ENCODE measurements at places on chromosomes 2 and 18. TPM values are rescaled to one million over a fixed set of nuclear protein-coding genes. Genes with fewer than 3 reads are reported as not detected.

DNA sequence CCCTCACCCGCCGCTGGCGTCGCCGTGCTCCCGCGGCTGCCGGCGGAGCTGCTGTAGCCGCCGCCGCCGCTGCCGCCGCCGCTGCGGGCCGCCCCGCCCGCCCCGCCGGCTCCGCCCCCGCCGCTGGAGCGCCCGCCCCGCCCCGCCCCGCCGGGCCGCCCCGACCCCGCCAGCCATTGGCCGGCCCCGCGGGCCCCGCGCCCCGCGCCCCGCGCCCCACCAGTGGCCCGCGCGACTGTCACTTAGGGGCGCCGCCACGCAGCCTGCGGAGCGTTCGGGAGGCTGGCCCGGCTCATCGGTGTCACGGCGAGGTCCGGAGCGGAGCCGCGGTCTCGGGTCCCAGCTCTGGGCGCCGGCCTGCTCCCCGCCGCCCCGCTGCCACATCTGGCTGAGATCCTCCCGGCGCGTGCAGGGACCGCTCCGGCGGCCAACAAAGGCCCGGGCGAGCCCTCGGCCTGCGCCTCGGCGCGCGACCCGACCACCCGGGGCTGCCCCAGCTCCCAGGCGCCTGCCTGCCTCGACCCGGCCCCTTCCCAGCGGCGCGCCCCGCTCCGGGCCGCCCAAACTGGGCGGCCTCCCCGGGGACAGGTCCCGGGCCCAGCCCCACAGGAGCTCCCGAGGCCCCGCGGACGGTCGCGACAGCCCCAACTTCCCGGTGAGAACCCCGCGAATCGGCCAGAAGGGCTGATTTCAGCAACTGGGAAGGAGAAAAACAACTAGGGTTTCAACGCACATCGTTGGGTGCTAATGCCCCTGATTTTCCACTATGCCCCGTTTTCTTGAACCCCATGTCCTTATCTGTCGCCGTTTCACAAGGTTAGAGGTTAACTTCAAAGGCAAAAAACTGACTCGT lies at the start of gene MGAT4A:
Gene MGAT4A, minus strand, starts transcription at position 92 of the 853 bp plus-strand sequence. CDS start 4,800 bp downstream, outside the sequence.
- no peak within 1 kb of the TSS for H3K27ac ChIP-seq
- peak within 1 kb of the TSS; percentile 54 for H3K4me3 ChIP-seq
- H3K36me3 ChIP-seq: no peaks in the 10 kb centered on the region
- peak; percentile 11 for DNase-seq
- peaks cover 18% of the 10 kb centered on the region for H3K27me3 ChIP-seq

DNA sequence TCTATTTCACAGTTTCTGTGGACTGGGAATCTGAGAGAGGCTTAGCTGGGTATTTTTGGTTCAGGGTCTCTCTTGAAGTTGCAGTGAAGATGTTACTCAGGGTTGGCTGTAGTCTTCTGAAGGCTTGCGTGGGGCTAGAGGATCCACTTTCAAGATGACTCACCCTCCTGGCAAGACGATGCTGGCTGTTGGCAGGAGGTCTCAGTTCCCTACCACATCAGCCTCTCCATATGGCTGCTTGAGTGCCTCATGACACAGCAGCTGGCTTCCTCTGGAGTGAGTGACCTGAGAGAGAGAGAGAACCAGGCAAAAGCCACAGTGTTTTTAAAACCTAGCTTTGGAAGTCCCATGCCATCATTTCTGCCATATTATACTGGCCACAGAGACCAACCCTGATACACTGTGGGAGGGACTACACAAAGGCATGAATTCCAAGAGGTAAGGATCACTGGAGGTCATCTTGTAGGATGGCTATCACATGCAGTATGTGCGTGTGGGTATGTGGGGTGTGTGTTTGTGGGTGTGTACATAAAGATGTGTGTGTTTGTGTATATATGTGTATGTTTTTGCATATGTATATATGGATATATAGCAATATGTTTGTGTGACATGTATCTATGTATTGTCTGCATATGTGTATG lies 25.1 kb downstream of the DNPEP start:
- peaks cover 29% of the 10 kb centered on the region for H3K27me3 ChIP-seq
- no peak overlapping the region for H3K27ac ChIP-seq
- no peaks in the 10 kb centered on the region for H3K36me3 ChIP-seq

GRCh38 chr2:214816008-214816533 lies 6.6 kb upstream of the BARD1 start:
- no peaks in the 10 kb centered on the region for H3K4me1 ChIP-seq
- no peaks in the 10 kb centered on the region for H3K36me3 ChIP-seq
- peak; percentile 20 for DNase-seq
- H3K27ac ChIP-seq: no peak overlapping the region

- no peaks in the 10 kb centered on the region for H3K4me1 ChIP-seq
- peak; percentile 70 for DNase-seq
- H3K27ac ChIP-seq: no peak overlapping the region
- H3K4me3 ChIP-seq: no peak overlapping the region
- no peaks in the 10 kb centered on the region for H3K36me3 ChIP-seq
- no peaks in the 10 kb centered on the region for H3K27me3 ChIP-seq
Measured at GRCh38 chr18:68991286-68991685, 193.4 kb downstream of the CCDC102B start.

GRCh38 chr2:220272656-220273055 lies 645.2 kb downstream of the SLC4A3 start:
- no peaks in the 10 kb centered on the region for H3K36me3 ChIP-seq
- H3K27ac ChIP-seq: no peak overlapping the region
- no peak overlapping the region for H3K4me3 ChIP-seq
- H3K27me3 ChIP-seq: no peaks in the 10 kb centered on the region
- no peak for DNase-seq

DNA sequence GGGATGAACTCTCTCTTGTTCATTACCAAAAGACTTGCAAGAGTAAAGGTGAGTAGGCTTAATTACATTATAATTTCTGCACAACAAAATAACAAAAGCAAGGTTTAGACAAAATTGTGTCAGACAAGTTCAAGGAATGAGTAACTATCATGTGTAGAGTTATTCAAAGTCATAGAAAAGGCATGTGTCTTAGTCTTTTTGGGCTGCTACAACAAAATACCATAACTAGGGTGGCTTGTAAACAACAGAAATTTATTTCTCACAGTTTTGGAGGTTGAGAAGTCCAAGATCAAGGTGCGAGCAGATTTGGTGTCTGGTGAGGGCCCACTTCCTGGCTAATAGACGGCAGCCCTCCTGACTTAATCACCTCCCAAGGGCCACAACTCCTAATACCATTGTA lies 37.6 kb downstream of the IL1R2 start:
- no peak overlapping the region for H3K4me3 ChIP-seq
- DNase-seq: no peak
- H3K27me3 ChIP-seq: no peaks in the 10 kb centered on the region
- no peak overlapping the region for H3K27ac ChIP-seq

DNA sequence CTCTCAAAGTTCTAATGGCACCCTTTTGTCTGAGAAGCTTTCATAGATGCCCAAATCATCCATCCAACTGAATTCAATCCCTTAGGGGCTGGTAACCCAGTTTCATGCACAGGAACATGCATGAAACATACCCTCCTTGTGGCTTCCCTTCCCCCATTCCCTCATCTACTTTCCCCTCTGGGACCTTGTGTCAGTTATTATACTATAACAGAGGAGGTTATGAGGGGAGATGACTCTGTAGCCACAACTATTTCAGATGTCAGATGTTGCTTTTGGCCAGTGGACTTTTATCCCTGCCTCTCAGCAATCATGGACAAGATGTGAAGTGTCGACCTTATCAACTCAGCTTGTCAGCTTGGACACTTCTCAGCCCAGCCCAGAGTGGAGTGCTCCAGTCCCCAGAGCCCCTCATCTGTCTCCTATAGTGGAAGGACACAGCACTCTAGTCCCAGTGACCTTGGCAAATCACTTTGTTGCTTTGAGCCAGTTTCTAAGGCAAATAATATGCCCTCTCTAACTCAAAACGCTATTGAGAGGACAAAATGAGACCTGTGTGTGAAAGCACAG lies 8.4 kb downstream of the DHRS9 start:
- H3K27ac ChIP-seq: no peak overlapping the region
- no peaks in the 10 kb centered on the region for H3K4me1 ChIP-seq
- H3K27me3 ChIP-seq: no peaks in the 10 kb centered on the region
- H3K4me3 ChIP-seq: no peak overlapping the region
- H3K36me3 ChIP-seq: no peaks in the 10 kb centered on the region

GRCh38 chr2:194090251-194090905 lies 1566.6 kb upstream of the SLC39A10 start:
- H3K27me3 ChIP-seq: no peaks in the 10 kb centered on the region
- no peak for DNase-seq
- H3K4me3 ChIP-seq: no peak overlapping the region
- no peaks in the 10 kb centered on the region for H3K4me1 ChIP-seq
- no peak overlapping the region for H3K27ac ChIP-seq
- H3K36me3 ChIP-seq: no peaks in the 10 kb centered on the region

- no peaks in the 10 kb centered on the region for H3K36me3 ChIP-seq
- DNase-seq: peak; percentile 24
- no peak overlapping the region for H3K27ac ChIP-seq
- no peak overlapping the region for H3K4me3 ChIP-seq
Measured at GRCh38 chr2:228556717-228557116, 375.2 kb upstream of the SPHKAP start.

GRCh38 chr2:43361286-43361685 lies 134.9 kb upstream of the ZFP36L2 start:
- no peak overlapping the region for H3K4me3 ChIP-seq
- H3K36me3 ChIP-seq: no peaks in the 10 kb centered on the region
- peak; percentile 39 for DNase-seq
- H3K27ac ChIP-seq: no peak overlapping the region
- peaks cover 4% of the 10 kb centered on the region for H3K4me1 ChIP-seq

GRCh38 chr18:79926715-79927606 lies 24.5 kb downstream of the SLC66A2 start:
- H3K27ac ChIP-seq: no peak overlapping the region
- no peak overlapping the region for H3K4me3 ChIP-seq
- peaks cover 2% of the 10 kb centered on the region for H3K36me3 ChIP-seq

GRCh38 chr2:129255610-129256313 lies 723.7 kb upstream of the RAB6C start:
- no peak overlapping the region for H3K4me3 ChIP-seq
- no peaks in the 10 kb centered on the region for H3K36me3 ChIP-seq
- DNase-seq: no peak
- no peak overlapping the region for H3K27ac ChIP-seq

DNA sequence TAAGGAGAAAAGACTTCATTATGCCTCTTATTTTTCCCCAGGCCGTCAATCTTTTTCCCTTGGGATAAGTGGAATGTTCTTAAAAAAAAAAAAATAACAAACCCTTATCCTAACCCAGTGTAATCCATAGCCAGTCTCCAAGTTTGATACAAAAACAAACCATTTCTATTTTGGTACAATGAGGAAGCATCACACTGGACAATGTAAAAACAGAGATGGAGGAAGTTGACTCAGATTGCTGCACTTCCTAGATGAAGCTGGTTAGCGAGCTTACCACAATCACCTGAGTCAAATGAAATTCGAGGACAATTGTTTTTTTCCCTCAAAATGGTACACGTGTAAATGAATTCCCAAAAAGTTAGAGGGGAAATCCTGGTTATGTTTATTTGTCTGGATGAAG lies 259.7 kb downstream of the TCF4 start:
- H3K27me3 ChIP-seq: no peaks in the 10 kb centered on the region
- peaks cover 2% of the 10 kb centered on the region for H3K4me1 ChIP-seq
- H3K27ac ChIP-seq: no peak overlapping the region
- H3K4me3 ChIP-seq: no peak overlapping the region

GRCh38 chr18:59822612-59823550 lies 76.9 kb upstream of the PMAIP1 start:
- no peaks in the 10 kb centered on the region for H3K27me3 ChIP-seq
- DNase-seq: no peak
- H3K4me1 ChIP-seq: peaks cover 9% of the 10 kb centered on the region

- no peak overlapping the region for H3K27ac ChIP-seq
- H3K36me3 ChIP-seq: no peaks in the 10 kb centered on the region
- H3K4me1 ChIP-seq: no peaks in the 10 kb centered on the region
- DNase-seq: peak; percentile 15
Measured at GRCh38 chr2:190380962-190381412, 27.2 kb upstream of the MFSD6 start.

DNA sequence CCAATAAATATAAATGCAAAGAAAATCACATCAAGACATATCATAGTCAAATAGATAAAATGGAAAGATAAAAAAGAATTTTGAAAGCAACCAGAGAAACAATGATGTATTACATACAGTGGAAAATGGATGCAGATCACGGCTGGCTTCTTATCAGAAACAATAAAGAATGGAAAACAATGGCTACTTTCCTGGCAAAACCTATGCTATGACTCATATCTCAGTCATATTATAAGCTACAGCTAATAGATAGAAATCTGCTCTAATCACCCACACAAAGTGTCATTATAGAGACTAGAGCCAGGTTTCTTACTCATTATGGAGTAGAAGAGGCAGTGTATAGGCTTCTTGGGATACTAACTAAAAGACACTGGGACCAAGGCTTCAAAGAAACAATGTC lies 93.5 kb upstream of the TACR1 start:
- no peak overlapping the region for H3K27ac ChIP-seq
- no peaks in the 10 kb centered on the region for H3K27me3 ChIP-seq
- H3K4me1 ChIP-seq: peaks cover 2% of the 10 kb centered on the region
- H3K36me3 ChIP-seq: no peaks in the 10 kb centered on the region

DNA sequence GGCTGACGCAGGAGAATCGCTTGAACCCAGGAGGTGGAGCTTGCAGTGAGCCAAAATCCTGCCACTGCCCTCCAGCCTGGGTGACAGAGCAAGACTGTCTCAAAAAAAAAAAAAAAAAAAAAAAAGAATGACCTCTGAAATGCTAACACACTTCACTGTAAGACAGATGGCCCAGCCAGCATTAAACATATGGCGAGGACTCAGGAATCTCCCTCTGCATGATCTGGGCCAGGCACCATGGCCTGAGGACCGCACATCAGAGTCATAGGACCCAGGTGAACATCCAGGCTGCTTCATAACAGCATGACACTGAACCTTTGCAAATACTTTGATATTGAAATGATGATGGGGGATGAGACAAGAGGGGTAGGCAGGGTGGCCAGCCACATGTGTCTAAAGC lies 56.1 kb upstream of the DNMT3A start:
- H3K27me3 ChIP-seq: no peaks in the 10 kb centered on the region
- no peaks in the 10 kb centered on the region for H3K4me1 ChIP-seq
- no peak overlapping the region for H3K27ac ChIP-seq

The VAMP8 gene
- 2.1 TPM for total RNA-seq

The ABCG8 gene
- total RNA-seq: not detected

The PSD4 gene
- total RNA-seq: 6.1 TPM

The GLI2 gene
- 3.3 TPM for total RNA-seq

The SCYGR8 gene
- total RNA-seq: not detected

The IL1F10 gene
- total RNA-seq: not detected

The NETO1 gene
- 0.26 TPM for total RNA-seq

The SPEG gene
- total RNA-seq: 13.1 TPM
